ENCODE measurements at places on chromosomes 16 and 17.
A peak's percentile ranks its signal among the peaks of the same experiment; 100 is the strongest.

GRCh38 chr16:84989749-84990620 lies 21.4 kb downstream of the ZDHHC7 start:
- DNase-seq = no peak

DNA sequence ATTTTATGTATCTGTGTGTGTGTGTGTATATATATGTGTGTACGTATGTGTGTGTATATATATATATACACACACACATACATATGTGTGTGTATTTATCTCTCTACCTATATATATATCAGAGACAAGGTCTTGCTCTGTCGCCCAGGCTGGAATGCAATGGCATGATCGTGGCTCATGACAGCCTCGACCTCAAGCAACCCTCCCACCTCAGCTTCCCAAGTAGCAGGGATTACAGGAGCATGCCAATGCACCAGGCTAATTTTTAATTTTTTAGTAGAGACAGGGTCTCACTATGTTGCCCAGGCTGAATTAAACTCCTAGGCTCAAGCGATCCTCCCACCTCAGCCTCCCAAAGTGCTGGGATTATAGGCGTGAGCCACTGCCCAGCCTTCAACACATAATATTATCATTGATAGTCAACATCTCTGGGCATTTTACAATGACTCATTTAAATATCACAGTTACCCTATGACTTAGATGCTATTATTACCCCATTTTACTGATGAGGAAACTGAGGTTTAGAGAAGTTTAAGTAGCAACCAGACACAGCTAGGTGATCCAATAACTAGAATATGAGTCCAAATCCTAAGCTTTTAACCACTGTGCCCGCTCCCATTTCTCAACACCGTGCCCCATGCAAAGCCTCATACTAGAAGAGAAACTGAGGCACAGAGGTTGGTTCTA lies 24.3 kb downstream of the G6PC3 start:
- DNase-seq = no peak

DNA sequence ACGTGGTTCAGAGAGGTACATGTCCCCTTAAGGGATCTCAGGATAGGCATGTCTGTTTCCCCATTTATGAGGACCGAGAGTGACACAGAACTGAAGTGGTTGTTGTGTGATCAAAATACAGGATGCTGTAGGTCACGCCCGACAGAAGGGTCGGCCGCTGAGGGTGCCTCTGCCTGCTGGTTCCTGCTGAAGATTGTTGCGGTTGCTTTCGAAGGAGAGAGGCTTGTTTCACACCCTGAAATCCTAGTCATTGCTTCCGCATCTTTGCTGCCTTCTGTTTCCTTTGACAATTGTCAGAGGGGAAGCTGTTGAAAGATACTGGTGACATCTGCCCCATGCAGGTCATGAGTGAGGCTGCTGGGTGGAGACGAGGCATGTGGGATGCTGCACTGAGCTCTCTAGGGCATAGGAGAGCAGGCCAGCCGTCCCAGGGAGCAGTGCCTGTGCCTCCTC lies 3.8 kb upstream of the NAT9 start:
- peak; percentile 98 for DNase-seq

DNA sequence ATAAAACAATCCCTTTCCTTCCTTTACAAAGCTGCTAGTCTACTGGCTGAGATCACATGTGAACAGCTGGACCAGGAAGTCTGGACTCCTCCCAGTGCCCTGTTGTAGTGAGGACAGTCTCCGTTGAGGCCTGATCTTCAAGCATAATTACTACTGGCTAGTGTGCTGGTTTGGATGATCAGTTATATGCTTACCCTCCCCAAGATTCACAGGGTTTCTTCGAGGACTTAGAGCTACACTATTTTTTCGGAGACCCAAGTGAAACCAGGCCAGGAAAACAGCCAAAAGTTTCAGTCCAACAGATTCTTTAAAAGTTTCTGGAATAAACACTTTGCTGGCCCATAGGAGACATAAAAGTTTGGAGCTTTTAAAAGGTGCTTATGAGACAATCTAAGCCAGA lies 194.9 kb upstream of the CDH11 start:
- DNase-seq = no peak

DNA sequence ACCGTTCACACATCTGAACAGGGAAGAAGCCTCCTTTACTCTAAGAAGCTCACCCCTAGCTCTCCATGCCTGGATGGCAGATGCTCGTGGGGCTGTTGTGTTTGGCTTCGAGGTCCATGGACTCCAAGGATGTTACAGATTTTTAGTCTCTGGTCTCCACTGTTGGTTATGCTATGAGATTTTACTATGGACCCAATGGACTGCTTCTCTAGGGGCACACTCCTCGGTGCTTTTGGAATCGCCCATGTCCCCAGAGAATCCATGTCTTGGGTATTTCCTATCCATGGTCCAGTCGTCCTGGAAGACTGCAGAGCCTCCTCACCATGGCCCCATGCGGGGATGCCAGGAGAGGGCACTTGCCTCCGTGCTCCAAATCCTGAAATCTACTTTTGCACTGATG lies 83.4 kb downstream of the KCNJ12 start:
- DNase-seq = no peak

- DNase-seq = no peak
Measured at GRCh38 chr17:61129267-61130254, 270.1 kb upstream of the TBX2 start.
